Fibroblast of the aortic adventitia (primary cell): ENCODE measurements at places on chromosomes 16 and 17. TPM values are rescaled to one million over a fixed set of nuclear protein-coding genes. Genes with fewer than 3 reads are reported as not detected.

- no peak for DNase-seq
Measured at GRCh38 chr17:29113334-29113733, 66.9 kb downstream of the MYO18A start.

Gene CDH13
- total RNA-seq = 55.7 and 58.0 TPM in 2 replicates

GRCh38 chr16:13545271-13545670, 374.7 kb upstream of the ERCC4 start:
- no peak for DNase-seq

Gene NLRC3
- total RNA-seq = not detected in 2 replicates

DNA sequence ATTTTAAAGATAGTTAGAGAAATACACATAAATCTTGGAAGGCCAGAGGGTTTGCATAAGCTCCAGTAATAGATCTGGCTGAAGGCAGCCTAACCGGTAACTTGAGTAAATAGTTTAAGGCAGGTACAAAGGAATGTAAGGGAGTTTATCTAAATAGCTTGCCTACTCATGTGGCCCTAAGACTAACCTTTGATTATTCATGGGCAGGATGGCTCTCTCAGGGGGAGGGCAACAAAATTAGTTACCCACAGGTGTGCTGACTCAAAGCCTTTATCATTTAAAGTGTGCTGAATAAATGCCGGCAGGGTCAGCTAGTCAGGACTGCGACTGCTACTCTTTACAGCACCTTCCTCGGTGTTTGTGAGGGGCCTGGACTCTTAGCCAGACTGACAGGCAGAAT, 761.3 kb upstream of the KIF2B start:
- DNase-seq = no peak

- no peak for DNase-seq
Measured at GRCh38 chr17:81482673-81483072, 29.9 kb downstream of the ACTG1 start.

- DNase-seq = no peak
Measured at GRCh38 chr17:74429604-74430384, 2.1 kb upstream of the GPRC5C start.

DNA sequence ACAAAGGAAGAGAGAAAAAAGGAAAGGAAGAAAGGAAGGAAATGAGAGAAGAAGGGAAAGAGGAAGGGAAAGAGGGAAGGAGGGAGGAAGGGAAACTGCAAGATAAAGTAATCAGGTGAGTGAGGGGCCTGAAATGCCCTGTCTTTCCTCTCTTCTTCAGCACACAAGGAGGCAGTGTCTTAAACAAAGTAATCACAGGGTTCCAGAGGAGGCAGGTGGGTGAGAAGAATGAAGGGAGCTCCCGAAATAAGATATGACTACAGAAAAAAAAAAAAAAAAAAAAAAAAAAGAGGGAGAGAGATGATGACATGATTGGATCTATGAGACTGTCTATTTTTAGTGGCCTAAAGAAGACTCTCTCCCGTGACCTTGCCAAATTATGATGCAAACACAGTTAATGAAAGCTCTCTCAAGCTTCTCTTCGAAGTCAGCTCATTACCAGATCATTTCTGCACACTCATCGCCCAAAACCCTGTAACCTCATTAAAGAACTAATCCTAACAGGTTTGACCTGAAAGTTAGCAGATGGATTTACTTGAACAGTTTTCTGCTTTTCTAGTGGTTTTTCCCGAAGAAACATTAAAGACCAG, 53.6 kb downstream of the CDH11 start:
- peak; percentile 74 for DNase-seq

GRCh38 chr17:10171581-10171981, 26.8 kb downstream of the GAS7 start:
- DNase-seq = peak; percentile 36

- peak; percentile 62 for DNase-seq
Measured at GRCh38 chr16:65388592-65388991, 266.7 kb upstream of the CDH11 start.

Gene CDH16
- not detected in 2 replicates for total RNA-seq

Gene ANKRD40
- total RNA-seq = 36.1 and 51.6 TPM in 2 replicates
